ENCODE measurements at places on chromosomes 16 and 17.

DNA sequence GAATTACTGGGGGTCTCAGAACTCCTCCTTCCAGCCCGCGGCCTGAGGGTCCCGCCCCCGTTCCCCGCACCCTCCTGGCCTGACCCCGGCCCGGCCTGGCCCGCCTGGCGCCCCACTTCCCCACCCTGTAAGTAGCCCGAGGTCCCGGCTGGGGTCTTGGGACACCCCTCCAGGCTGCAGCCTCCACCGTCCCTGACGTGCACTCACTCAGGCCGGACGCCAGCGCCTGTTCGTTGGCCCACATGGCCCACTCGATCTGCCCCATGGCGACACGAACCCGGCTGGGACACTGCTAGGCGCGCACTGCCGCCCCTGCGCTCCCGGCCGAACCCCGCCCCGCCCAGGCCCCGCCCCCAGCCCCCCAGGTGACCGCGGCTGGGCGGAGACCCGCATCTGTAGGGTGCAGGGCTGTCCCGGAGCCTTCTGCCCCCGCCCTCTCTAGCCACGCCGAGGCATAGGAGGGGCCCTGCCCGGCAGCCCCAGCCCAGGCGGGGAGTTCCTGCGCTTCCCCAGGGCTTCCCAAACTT lies at the start of gene CYBA:
CYBA (minus strand) TSS at position 305 of the 527 bp plus-strand sequence; CDS start at position 265, 40 bp downstream.
- peak; percentile 16 for DNase-seq

- DNase-seq: no peak
These were observed 8.1 kb upstream of the ABCA5 start for GRCh38 chr17:69335058-69335457.

DNA sequence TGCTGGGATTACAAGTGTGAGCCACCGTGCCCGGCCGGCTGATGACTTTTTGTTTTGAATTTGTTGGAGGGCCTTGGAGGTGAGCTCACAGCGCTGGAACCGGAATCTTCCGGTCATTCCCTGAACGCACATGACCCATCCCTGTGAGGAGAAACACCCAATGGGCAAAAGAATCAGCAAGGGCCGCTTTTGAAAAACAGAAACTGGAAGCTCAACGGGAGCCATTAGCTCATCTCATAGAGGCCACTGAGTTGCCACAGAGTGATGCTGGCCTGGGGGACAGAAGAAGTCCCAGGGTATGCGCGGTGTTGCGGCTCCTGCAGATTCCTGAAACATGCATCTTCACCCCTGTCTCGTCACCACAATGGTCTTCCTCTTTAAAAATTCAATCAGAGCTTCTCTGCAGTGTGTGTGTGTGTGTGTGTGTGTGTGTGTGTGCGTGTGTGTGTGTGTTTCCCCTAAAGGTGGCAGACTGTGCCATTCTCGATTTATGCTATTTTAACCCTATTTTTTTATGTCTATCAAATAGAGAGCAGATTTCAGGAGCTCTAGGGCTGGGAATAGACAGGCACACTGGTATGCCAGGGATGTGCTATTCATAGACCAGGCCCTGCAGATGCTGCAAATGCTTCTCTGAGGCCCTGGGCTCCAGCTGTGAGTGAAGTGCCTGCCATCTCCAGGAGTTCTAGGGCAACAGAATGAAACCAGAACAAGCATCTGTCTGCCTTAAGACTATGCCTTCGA lies 68.3 kb downstream of the MARCHF10 start:
- no peak for DNase-seq

DNA sequence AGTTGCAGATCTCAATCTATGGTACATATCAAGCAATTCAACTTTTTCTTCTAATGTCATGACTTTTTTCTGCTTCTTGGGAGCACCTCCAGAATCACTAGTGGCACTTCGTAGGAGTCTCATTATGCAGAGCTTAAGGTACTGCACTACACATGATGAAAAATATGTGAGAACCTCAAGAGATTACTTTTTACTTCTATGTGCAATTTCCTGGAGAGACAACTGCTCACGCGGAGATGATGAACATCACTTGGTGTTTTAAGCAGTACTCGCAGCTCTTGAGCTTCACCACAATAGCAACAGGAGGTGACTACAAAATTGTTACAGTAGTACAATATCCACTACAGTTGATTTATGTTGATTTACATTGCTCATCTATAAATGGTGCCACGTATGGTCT lies 79.7 kb downstream of the MRTFB start:
- DNase-seq: no peak

- DNase-seq: no peak
These were observed 1.5 kb downstream of the CD68 start for GRCh38 chr17:7580604-7581575.

Data from DMS79 (cell line).